Stimulated activated naive CD8-positive, alpha-beta T cell treated with anti-CD3 and anti-CD28 coated beads, Interleukin-15, amount 100 ng/mL, for 72 hours (primary cell): ENCODE measurements at places on chromosomes 13 and 19.

DNA sequence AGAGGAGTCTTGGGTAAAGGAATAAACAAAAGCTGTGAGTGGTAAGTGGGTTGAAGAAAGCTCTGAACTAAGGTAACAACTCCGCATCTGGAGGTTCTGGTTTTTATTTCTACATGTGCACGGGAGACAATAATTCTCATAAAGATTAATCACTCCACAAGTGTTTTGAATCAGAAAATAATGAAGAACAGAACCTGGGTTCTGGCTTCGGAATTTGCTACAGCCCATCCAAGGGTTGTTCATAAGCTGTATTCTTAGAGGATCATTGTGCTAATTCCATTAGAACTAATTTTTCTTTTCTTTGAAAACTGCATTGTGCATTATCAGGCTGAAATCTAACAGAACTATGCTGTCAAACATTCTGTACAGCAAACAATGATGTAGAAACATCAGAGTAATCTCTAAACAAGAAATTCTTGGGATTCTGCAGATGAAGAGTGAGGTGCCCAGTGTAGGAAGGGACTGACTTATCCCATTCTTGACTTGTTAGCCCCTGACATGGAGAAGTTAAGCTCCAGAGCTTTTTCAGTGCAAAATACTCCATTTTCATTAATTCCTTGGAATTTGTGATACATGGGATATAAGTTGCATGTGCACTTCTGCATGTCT lies 368.2 kb downstream of the COG6 start:
- DNase-seq = no peak

- no peak for DNase-seq
Observed at GRCh38 chr19:5914946-5915781, 1.1 kb downstream of the CAPS start.

DNA sequence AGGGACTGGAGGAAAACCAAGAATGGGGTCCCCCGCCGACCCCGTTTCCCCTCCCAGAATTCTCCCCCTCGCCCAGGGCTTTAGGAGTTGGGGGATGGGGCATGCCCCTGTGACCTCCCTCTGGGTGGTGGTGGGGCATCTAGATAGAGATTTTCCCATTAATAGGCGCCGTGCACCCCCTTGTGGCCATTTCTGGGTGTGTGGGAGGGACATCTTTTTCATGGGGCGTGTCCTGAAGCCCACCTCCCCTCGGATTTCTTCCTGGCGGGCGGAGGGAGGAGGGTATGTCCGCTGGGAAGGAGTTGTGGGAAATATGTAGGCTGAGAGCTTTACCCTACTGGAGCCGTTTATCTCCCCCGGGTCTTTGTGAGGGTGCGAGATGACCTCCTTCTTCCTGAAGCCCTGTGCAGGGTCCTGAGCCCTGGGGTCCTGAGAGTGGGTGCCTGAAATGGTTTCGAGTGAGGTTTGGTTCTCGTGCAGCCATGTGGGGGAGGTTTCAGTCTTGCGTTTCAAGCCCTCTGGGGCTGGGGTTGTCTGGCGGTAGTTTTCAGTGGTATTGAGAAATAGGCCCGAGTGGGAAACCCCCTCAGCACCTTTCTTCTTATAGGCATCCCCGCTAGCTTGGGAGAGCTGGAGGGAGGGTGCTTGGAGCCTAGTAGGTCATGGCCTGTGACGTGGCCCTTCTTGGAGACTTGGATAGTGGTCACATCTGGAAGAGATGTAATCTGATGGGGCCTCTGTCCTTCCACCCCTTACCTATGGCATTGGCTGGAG lies 1.0 kb downstream of the PRMT1 start:
- peak; percentile 90 for DNase-seq

DNA sequence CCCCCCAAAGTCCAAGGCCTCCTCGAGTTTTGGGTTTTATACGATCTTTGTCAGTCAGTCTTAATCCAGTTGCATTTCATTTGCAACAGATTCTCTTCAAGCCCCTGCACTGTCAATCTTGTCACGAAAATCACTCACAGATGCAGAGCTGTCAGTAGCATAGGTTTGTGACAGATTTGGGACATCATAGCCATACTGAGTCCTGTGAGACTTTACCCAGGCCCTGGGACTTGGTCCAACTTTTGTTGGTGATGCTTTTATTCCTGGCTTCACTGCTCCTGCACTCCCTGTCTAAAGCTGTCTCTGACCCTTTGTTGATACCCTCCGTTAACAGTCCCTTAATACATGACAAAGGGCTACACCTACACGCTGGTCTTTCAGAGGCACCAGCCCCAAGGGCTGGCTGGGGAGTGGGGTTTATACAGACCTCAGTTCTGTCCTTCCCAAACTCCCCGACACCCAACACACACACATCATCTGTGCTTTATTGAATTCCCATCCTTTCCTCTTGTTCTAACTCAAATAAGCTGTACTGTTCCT lies 36.0 kb downstream of the PABPC3 start:
- DNase-seq = no peak

- DNase-seq = no peak
Observed at GRCh38 chr13:95083758-95084157, 217.5 kb downstream of the ABCC4 start.

GRCh38 chr13:61453121-61453520 lies 37.5 kb upstream of the PCDH20 start:
- DNase-seq = no peak

DNA sequence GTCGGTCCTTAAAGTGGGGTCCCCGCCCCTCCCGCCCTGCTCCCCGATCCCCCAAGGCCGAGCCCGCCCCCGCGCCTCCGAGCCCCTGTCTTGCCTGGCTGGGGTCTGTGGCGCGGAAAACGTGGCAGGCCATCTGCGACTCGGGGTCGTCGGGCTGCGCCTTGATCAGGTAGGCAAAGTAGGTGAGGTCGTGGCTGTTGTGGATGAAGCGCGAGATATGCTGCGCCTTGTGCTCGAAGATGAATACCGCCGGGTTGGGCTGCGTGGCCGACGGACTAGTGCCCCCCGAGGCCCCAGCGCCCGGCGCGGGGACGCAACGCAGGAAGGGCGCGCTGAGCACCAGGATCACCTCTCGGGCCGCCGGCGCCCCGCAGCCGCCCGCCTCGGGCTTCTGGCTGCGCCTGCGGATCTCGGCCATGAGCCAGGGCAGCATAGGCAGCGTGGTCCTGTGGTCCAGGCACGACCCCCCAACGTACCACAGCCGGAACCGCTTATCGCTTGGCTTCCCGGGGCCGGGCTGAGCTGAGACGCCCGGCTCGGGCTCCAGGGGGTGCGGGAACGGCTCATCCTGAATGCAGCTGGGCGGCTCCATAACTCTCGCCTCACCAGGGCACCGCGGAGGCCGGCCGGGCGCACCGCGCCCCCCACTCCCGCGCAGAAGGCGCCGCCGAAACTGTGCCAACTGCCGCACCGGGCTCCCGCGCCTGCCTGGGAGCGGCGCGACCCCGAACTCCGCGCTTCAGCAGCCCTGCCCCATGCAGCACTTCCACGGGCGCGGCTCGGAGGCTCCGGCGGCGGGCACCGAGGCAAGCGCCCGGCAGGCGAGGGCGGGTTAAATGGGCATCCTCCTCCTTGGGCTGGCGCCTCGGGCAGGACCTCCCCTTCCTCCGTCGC lies 546 bp downstream of the TBC1D4 start:
- peak; percentile 29 for DNase-seq

- no peak for DNase-seq
Observed at GRCh38 chr19:41076286-41076685, 12.0 kb upstream of the CYP2A13 start.

- no peak for DNase-seq
Observed at GRCh38 chr19:13115936-13116281, 631 bp downstream of the TRMT1 start.

DNA sequence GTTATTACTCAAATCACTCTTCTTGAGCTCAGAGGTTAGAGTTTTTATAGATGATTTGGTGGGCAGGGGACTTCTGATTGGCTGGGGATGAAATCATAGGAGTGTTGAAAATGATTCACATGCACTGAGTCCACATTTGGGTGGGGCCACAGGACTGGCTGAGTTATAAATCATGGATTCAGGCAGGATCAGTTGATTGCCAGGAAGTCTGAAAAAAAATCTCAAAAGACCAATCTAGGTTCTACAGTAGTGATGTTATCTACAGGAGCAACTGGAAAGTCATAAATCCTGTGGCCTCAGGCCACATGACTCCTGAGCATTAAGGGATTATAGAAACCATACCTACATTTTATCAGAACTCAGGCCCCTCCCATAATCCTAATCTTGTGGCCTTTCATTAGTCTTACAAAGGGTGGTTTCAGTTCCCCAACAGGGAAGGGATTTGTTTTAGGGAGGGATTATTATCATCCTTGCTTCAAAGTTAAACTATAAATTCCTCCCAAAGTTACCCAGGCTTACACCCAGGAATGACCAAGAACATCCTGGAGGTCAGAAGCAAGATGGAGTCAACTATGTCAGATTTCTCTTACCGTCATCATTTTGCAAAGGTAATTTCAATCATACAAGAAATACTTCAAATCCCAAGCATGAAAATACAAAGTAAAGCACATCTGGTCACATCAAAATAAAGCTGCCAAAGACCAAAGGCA lies 5.6 kb upstream of the CCDC70 start:
- no peak for DNase-seq

- no peak for DNase-seq
Observed at GRCh38 chr19:36112678-36113077, 1.7 kb downstream of the OVOL3 start.

DNA sequence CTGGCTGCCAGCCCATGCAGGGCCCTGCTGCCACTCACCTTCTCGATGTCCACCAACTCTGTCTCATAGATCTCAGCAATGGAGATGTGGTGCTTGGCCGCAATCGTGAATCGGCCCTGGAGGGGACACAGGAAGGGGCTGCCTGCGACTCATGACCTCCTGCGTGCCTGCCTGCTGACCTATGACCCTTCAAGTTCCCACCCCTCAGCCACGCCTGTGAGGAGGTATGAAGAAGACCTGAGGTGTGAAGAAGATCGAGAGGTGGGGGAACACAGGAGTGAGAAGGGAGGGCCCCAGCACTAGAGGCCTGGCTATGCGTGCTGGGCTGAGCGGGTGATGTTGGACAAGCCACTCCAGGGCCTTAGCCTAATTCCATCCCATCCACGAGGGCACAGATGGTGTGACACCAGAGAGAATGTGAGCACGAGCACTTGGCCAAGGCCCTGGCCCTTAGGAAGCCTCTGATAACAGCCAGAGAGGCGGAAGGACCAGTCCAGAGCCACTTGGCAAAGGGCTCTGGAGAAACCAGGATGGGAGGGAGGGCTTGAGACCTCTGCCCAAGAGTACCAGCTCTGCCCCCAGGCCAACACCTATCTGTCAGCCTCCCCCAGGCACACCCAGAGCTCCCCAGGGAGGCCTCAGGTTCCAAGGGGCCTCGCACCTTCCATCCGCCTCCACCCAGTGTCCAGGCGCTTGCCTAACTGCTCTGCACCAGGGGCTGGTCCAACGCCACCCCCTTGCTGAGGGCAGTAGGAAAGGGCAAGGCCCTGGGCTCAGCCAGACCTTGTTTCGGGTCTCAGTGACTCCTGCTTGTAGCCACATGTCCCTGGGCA lies 9.6 kb upstream of the KPTN start:
- no peak for DNase-seq

- no peak for DNase-seq
Observed at GRCh38 chr13:52104624-52105023, 24.2 kb downstream of the NEK5 start.

DNA sequence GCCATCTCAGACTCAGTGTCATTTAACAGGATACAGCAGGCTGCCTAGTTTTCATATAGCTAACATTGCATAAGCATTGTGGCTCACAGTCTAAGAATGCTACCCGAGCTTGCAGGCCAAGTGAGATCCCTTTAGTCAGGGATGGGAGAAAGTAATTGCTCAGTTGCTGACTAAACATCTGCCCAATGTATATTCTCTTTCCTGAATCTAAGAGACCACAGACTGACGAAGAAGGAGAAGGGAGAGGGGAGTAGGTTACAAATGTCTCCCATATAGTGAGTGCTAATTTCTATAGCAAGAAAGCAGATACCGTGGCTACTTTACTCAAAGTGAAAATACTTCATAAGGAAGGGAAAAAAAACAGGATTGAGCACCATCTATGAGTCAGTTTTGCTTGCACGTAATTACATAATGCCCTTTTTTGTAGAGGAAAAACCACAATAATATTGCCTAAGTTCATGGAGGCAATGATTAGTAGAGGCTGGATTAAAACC lies 453.9 kb downstream of the COG6 start:
- DNase-seq = no peak

DNA sequence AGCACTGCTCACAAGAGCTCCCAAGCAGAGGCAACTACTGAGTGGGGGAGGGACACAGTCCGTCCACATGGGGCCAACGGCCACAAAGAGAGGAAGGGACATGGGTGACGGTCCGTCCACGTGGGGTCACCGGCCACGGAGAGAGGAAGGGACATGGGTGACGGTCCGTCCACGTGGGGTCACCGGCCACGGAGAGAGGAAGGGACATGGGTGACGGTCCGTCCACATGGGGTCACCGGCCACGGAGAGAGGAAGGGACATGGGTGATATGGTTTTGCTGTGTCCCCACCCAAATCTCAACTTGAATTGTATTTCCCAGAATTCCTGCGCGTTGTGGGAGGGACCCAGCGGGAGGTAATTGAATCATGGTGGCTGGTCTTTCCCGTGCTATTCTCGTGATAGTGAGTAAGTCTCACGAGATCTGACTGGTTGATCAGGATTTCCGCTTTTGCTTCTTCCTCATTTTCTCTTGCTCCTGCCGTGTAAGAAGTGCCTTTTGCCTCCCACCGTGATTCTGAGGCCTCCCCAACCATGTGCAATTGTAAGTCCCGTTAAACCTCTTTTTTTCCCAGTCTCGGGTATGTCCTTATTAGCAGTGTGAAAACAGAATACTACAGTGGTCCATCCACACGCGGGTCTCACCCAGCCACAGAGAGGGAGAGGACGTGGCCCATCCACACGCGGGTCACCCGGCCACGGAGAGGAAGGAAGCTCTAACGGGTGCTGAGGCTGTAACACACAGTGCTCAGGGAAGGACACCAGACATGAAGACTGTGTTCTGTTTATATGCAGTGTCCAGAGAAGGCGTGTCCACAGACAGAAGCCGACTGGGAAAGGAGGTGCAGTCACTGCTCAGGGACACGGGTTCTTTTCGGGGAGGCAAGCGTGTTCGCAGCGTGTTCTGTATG lies 48.5 kb downstream of the GAS6 start:
- peak; percentile 42 for DNase-seq

DNA sequence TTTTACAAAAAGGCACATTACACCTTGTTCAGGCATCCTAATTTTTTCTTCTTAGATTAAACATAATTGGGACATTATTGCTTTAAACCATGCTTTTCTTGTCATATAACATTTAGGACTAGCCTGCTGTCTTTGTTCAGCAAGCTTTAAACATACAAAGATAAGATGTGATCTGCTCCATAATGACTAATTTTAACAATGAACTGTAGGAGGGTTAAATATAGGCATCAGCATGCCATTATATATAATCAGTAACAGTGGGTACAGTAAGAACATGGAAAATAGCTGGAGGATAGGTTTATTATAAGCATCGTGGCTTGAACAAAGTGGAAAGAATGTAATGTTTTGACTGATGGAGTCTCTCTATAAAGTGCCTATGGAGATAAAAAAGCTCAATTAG lies 661.7 kb downstream of the SLITRK6 start:
- no peak for DNase-seq

DNA sequence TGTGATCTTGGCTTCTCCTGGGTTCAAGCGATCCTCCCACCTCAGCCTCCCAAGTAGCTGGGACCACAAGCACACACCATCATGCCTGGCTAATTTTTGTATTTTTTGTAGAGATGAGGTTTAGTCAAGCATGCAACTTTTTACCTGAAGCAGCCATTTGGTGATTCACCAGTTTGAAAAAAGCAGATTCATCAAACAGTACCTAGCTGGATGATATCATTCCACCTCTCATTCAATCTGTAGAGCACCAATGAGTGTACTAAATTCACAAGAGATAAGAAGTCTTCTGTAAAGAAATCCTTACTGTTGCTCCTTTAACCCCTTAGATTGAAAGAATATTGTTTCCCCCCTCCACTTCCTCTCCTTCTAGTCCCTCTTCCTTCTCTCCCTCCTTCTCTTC lies 261.1 kb upstream of the RFC3 start:
- no peak for DNase-seq
